ENCODE measurements at places on chromosomes 5 and 9.

DNA sequence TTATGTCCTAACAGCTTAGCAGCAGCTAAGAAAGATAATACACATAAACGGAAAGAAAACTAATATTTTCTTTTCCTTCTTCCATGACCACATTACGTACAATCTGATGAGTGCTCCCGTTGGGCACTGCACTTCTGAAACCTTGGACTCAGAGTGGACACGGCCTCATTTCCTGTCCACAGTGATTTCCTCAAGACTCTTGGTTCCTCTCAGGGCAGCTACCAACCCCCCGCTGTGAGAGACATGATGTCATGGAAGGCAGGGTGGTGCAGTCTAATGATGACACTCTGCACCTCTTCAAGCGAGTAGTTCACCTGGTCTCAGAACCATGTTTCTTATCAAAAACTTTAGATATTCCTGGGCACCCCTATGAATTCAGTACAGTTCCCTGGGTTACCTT lies 68.7 kb upstream of the CTSL start:
- DNase-seq, result no peak

GRCh38 chr5:50325237-50325832 lies 115.8 kb downstream of the EMB start:
- DNase-seq, result no peak

GRCh38 chr5:50867140-50867539 lies 200.7 kb downstream of the PARP8 start:
- no peak for DNase-seq

DNA sequence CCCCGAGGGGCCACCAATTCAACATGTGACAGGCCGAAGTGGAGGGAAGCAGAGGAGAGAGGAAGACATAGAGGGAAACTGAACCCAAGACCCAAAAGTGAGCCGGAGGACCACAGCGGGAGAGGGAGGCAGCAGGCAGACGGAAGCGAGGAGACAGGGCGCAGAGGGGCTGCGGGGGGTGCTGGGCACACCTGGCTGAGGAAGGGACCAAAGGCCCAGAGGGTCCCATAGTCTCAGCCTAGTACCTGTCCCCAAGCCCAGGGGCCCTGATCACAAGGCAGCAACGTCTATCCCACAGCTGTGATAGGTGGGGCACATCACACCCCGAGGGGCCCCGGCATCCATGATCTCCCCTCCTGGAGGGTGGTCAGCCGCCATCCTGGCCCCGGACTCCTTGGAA lies 7.1 kb upstream of the RALGDS start:
- DNase-seq, result no peak

GRCh38 chr9:37454238-37454637 lies 11.0 kb downstream of the ZBTB5 start:
- DNase-seq, result no peak

- DNase-seq, result no peak
These were observed 34.1 kb downstream of the ZMAT2 start for GRCh38 chr5:140734354-140734753.

DNA sequence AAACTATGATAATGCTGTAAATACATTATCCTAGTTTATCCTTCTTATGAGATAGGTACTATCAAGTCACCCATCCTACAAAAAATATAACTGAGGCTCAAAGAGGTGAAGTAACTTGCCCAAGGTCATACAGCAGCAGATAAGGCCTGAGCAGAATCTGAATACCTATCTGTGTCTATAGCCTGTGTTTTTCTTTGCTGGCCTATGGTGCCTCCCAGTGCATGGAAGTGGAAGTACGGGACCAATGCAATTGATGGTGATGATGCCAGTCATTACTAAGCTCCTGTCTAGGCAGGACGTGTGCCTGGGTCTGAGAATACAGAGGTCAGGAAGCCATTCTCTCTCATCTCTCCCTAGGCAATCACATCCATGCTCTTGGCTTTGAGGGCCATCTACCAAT lies 67.8 kb downstream of the FAT2 start:
- DNase-seq, result no peak

GRCh38 chr9:134602547-134603362 lies 38.8 kb upstream of the COL5A1 start:
- peak; percentile 83 for DNase-seq

DNA sequence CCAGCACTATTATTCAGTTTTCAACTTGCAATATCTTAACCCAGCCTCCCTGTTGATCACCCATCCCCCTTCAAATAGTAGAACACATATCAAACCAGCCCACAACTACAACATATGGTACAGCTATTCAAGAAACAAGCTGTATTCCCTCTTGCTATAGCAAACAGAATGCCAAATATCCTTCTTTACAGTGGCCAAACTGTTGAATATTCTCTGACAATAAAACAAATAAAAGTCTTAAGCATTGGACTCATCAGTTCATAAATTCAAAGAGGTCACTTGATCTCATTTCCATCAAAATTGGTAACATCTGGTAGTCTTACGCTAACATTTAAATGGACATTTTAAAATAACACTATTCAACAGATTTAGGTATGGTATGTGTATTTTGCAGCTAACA lies 350.8 kb downstream of the EFNA5 start:
- DNase-seq, result no peak

DNA sequence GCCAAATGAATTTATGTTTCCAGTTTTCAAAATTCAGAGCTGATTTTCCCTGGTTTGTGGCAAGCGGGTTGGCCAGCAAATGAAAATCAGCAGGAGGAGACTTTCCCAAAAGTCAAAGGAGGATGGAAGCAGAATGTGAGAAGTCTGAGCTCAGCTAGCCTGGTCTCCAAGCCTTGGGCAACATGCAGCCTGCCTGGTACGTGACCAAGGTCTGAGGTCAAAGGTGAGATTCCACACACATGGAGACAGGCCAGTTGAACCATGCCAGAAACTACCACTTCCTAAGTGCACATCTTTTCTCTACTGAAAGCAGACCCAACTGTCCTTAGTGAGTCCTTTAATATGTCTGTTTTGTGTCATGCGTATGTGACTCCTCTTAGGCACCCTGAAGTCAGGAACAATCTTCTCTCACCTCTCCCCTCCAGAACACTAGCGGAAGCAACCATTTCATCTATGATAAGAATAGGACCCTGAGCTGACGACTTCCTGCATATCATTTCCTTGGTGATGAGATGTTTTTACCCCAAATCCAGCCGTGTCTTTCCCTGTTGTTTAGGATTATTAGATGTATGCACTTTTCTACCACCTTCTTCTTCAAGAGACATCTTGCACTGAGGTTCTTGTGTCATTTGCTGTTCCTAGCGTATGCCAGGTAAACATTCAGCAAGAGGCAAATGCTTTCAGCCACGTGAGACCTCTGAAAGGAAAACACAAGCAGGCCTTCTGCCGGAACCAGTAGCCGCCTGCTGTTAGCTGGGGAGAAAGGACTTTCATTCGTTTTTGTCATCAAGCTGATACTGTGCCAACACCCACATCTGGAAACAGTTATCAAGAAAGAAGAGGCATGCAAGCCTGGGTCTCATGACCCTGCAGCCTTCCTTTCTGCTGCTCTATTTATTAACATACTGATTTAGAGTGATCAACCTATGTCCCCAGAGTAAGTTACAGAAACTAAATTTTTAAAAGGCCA lies 9.7 kb upstream of the TGFBI start:
- DNase-seq, result peak; percentile 72

DNA sequence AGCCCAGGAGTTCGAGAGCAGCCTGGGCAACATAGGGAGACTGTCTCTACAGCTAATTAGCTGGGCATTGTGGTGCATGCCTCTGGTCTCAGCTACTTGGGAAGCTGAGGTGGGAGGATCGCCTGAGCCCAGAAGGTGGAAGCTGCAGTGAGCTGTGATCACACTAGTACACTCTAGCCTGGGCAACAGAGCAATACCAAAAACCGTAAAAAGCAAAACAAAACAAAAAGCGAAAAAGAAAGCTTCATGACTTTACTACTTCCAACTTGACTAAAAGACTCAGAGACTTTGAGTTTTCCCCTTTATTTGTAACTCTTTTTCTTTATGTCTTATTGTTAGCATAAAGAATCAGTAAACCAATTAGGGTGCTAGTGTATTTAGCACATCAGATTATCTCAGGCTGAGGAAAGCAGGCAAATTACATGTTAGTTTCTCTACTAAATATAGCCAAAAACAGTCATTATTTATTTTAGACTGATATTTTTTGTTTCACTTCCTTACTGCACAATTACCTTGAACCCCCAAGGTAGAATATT lies 5.4 kb downstream of the RAD17 start:
- DNase-seq, result no peak

DNA sequence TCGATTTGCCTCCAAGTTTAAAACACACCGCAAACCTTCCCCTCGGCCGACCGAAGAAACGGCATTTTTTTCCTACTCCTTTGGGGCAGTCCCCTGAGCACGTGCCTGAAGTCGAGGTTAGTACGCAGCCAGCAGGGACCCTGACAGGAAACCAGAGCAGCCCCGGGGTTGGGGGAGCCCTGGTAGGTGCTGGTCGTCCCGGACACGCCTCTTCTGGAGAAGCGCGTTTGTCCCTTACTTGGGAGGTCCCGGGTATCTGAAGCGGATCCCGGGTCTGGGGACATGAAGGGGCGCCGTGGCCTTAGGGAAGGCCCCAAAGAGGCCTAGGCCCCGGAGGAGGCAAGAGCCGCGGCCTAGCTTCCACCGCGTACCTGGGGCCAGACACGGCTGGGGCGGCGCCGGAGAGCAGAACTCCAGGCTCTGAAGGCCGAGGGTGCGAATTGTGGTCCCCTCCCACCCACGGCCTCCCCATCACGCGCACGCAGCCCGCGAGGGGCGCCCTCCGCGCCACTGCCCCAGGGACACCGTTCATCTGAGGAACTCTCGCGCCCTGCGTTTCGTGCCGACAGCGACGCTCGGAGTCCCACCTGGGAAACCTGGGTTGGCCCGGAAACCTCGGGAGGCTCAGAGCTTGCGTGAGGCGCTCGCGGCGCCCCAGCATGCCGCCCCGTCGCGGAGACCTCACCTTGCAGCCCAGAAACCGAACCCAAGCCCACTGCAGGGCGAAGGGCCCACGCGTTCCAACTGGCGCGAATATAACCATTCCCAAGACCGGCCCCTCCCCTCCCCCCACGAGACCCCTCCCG lies 10.4 kb downstream of the OTP start:
- no peak for DNase-seq

- DNase-seq, result no peak
These were observed 645.1 kb downstream of the CDH18 start for GRCh38 chr5:19342942-19343341.

- no peak for DNase-seq
These were observed 17.8 kb downstream of the MRPL36 start for GRCh38 chr5:1781726-1782384.

DNA sequence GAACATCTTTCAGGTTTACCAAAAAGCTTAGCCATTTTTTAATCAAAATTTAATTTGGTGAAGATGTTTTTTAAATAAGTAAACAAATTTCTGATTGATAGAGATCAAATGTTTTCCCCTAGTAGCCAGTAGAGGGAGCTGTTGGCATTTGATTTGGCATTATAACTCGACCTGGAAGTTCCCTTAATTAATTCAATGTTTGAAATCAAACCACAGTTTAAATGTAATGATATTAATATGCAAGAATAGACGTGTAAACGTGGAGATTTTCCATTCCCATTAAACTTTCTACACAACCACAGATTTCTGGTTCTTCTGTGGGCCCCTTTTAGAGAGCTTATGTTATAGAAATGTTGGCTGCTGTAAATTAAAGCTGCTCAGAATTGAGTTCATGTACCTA lies 148.1 kb upstream of the MPDZ start:
- no peak for DNase-seq

DNA sequence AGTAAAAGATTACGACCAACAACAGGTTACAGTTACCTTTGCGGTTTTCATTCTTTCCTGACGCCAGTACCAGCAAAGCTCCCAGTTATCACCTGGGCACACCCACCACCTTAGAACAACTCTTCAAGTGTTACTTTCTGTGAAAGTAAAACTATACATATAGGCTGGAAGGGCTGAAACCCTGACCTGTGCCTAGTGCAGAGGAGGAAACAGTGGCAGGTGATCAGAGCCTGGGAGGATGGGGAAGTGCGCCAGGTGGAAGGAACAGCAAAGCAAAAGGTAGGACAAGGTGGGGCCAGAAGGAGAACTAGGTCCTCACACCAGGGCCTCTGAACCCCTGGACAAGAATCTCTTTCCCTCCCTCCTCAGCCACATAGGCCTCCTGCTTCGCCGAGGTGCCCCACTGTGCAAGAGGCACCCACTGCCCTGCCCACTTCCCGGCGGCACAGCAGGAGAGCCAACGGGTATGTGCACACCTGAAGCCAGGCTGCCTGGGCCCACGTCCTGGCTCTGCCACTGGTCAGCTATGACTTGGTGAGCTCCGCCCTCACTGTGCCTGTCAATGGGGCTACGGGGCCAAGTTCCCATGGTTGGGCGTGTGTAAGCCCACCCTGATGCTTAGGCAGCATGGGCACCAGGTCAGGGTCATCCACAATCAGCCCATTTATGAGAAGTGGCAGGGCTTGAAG lies 26.9 kb downstream of the BICD2 start:
- DNase-seq, result peak; percentile 63

DNA sequence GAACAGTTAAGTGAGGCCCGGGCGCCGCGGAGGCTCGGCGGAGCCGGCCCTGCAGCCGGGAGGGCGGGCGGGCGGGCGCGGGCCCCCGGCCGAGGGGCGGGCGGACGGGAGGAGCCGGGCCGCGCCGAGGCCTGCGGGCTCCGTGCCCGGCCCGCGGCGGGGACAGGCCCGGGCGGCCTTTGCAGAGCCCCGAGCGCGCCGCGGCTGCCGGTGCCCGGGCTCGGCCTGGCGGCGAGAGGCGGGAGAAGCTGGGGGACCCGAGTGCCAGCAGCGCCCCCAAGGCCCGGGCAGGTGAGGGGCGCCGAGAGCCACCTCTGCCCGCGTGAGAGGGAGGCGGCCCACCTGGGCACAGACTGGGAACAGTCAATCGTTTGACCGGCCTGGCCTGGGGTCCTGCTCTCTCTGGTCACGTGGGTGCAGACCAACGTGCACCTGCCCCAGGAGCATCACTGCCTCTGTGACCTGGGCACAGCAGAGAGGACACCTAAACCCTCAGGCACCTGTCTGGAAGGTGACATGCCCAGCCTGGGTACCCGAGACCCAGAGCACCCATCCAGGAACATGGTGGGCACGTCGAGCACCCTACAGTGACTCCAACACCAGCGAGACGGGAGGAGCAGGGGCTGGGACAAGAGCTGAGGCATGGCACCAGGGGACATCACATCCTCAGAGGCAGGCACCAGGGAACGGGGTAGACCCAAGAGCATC lies 531 bp downstream of the MVB12B start:
- no peak for DNase-seq

GRCh38 chr9:129310666-129311350 lies 132.7 kb upstream of the IER5L start:
- no peak for DNase-seq

DNA sequence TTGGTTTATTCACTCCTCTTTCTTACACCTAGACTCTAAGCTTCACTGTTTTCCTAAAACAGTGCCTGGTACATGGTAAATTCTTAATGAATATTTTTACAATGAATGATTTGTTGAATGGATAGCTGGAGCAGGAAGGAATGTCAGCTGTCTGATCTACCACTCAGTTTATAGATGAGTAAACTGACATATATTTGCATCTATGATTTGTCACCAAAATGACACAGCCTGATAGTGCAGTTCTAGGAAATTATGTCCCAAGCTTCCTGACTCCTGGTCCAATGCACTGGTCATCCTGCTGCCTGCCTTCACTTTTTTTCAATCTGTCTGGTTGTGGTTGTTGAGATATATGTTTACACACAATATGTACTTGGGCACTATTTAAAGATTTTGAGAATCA lies 651.7 kb upstream of the WWC1 start:
- DNase-seq, result no peak
